GF-D8 (cell line): ENCODE measurements at places on chromosomes 7 and 10.

- DNase-seq = no peak
Observed at GRCh38 chr7:27176962-27177794, 3.1 kb upstream of the HOXA10 start.

- DNase-seq = peak; percentile 95
Observed at GRCh38 chr7:155593461-155594162, 47.3 kb upstream of the CNPY1 start.

DNA sequence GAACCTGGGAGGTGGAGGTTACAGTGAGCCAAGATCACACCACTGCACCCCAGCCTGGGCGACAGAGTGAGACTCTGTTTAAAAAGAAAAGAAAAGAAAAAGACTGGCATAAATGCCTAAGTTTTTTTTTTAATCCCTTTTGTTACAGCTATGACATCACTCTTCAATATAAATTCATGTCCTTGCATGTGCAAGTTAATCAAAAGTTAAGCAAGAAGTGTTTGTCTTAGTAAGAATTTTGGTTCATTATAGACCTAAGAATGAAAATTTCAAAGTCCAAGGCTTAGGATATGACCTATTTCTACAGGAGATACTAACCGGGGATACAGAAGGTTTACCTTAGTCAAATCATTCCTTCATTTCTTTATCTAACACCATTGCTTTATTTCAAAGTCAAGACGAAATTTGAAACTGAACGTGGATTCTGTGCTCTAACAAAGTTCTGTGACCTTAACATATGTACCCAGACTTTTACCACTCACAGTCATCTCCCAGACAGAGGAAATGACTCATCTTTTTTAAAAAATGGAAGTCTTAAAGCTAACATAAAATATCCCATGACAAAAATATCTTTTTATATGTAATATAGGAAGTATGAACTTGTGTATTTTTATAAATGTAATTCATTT is 29.3 kb upstream of the ITGB8 start:
- no peak for DNase-seq

GRCh38 chr7:128732521-128733277 is 6.5 kb upstream of the CALU start:
- DNase-seq = no peak

DNA sequence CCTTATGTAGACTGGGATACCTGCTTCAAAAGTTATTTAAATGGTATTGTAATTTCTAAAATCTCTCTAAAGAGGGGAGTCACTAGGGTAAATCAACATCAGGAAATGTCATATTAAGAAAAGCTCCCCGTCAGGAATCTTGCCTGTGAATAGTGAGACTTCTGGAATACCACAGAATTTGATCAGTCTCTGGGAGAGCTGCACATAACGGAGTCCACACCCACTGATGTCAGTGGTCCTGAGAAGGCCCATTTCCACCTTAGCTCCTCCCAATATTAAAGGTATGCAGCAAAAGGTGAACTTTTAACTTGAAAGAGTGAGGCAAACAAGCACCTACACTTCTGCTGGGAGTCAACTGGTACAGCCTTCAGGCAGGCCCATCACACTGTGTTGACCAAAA is 27.3 kb downstream of the STN1 start:
- DNase-seq = no peak

GRCh38 chr7:117825132-117825531 is 48.1 kb downstream of the CTTNBP2 start:
- DNase-seq = no peak

GRCh38 chr10:18345308-18345707 is 205.1 kb downstream of the CACNB2 start:
- DNase-seq = no peak

DNA sequence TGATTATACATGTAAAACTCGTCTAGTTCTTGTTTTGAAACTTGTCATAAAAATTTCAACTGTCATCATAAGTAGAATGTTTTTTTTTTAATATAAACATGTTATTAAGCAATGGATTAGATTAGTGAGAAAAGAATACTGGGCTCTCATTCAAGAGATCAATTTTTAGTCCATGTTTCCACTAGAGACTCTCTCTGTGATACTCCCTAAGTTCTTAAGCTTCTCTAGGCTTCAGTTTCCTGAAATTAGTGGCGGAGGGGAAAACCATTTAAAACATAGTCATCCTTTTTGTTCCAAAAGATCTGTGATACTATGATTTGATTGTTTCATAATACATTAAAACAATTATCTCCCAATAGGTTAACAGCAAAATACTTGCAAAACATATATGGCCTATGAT is 142.2 kb downstream of the AGMO start:
- no peak for DNase-seq

DNA sequence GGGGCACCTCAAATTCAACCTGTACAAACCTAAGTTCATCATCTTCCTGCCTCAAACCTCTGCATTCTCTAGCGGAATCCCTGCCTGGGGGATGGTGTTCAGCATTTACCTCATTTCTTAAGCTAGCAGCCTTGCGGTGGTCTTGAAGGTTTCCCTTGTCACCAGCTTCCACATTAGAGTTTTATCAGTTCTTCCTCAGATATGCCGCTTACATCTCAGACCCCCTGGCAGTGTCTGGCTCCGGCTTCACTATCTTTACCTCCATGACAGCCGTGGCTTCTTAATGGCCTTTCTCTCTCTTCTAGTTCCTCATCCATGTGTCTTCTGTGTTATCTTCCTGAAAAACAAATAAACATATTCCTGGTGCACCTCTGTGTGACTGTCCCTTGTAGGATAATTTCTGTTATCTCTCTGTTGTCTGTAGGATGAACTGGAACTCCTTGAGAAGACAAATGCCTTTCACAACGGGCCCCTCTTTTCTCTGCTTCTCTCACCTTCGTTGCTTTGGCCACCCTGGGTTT is 101.1 kb upstream of the BMPER start:
- no peak for DNase-seq

DNA sequence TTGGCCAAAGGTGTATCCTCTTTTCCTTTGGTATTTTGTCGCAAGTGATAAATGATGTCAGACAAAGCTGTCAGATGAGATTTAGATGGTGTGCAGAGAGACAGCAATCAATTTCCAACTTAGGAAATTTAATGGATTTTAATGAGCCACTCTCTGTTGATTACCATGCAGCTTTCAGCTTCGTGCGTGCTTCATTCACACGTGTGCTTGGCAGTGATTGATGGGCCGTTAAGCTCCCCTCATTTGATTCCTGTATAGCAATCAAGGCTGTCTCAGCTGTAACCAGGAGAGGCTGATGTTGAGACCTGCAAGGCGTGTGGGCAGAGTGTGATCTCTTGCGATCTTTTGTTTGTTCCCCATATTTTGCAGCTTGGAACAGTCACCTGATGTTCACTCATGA is 439.6 kb downstream of the CALN1 start:
- no peak for DNase-seq

GRCh38 chr10:129122846-129123245 is 344.2 kb upstream of the MGMT start:
- DNase-seq = no peak

- DNase-seq = no peak
Observed at GRCh38 chr10:33101392-33101787, 143.4 kb upstream of the ITGB1 start.

DNA sequence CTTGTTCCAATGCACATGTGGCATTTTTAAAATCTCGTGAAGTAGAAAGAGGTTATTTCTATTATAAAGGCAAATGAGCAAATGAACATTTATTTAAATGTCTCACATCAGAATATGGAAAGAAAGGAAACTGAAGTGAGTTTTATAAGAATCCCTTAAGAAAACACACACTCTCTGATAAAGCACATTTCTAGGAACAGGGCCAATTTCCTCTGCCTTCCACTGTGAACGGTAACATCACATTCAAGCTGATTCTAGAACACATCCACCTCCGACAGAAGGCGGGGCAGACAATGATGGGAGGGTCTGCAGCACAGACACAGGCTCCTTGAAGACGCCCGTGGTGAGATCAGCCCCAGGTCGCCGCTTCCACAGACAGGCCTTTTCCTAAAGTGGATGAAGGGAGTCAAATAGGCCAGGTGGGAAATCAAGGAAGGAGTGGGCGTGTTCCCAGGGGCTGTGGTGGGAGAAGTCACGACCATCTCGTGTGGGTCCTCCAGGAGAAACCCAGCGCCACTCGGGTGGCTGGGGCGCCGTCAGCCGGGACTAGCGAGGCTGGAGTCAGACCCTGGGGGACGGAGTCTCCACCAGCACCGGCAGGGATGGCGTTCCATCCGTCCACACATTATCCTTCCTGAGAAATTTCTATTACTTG is 31.1 kb downstream of the PITRM1 start:
- no peak for DNase-seq
